ENCODE measurements at places on chromosomes 7 and 10.

GRCh38 chr10:50431133-50431532, 179.8 kb upstream of the ASAH2 start:
- DNase-seq, result no peak

DNA sequence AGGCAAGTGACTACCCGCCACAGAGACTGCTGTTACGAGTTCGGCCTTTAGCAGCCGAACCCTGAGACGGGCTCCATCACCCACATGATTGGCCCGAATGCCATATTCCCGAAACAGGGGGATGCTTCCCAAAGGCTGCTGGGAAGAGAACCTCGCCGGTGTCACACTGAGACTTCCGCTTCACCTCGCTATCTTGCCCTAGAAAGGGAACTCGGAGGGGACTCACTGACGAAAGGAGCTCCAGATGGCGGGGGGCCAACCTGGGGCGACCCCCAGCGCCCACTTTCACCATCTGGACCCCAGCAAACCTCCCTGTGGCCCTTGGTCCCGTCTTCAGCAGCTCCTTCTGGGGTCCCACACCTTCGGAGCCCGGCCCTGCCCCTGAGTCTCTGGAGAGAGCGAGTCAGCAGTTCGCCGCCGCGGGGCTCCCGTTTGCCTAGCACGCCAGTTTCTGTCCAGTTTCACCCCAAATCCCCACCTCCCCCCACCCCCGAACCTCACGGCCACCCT, 529 bp downstream of the HPS1 start:
- peak; percentile 21 for DNase-seq

- DNase-seq, result no peak
These were observed 14.8 kb downstream of the NRCAM start for GRCh38 chr7:108441392-108441955.

GRCh38 chr10:95388539-95388938, 97.7 kb upstream of the PDLIM1 start:
- no peak for DNase-seq

DNA sequence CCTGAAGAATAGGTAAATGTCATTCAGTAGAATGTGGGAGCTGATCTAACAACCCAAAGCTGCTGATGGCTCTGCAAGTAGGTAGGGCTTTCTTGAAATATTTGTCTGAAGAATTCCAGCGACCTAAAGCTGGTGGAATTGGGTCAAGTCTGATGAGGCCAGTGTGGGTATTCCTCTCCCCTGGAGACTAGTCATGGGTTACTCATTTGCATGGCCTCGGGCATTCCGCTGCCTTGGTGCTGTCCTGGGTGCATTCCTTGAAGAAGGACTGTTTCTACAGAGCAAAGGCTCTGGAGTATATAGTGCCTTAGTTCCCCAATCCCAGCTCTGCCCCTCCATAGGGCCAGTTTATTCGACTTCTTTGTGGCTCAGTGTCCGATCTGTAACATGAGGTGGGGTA, 19.2 kb downstream of the PDK4 start:
- DNase-seq, result no peak

GRCh38 chr7:116653646-116654045, 18.4 kb upstream of the MET start:
- no peak for DNase-seq

GRCh38 chr10:76318211-76318610, 886.8 kb downstream of the LRMDA start:
- no peak for DNase-seq

DNA sequence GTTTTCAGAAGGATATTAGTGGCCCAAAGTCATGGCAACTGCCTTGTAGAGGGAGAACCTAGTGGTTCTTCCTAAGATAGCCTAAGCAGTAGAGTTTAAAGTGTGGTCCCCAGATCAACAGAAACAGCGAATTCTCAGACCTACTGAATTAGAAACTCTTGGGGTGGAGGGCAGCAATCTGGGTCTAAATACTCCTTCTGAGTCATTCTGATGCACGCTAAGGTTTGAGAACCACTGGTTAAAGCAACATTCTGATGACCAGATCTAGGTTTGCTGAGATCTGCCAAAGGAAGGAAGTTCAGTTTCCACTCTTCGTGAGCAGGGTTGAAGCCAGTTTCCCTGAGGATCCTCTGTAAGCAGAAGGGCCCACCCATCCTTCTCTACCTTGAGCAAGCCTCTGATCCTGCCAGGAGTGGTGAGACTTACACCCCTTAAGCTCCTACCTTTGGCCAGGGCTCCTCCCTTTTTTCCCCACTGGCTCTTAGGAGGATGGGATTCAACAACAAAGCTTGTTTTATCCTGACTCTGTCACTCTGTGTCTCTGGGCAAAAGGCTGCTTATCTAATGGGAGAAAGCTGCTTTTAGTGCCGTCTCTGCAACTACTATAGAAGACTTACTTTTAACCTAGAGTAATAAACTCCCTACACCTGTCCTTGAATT, 26.8 kb upstream of the TRUB1 start:
- no peak for DNase-seq

DNA sequence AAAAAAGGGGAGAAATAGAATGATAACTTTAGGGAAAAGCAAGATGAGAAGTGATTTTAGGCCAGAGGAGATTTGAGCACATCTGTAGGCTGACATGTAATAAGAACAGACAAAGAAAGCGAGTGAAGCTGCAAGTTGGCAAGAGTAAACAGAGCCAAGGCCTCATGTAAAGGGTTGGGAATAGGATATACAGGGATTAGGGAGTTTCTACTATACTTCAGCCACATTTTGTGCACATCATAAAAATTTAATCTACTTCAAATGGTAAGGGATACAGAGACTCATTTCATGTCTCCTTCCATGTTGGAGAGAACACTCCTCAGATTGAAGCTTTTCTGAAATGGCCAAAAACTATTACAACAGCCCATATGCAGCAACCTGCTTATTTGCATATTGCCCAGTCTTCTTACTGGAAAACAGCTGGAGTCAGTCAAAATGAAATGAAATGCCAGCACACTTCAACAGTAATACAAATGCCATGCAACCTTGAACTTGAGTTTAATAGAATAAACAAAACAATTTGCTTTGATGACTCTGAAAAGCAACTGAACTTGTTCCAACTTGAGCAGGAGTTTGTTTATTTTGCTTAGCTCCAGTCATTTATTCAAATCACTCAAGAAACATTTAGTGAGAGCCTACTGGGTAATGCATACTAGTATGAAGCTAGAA, 49.9 kb downstream of the NRCAM start:
- no peak for DNase-seq

GRCh38 chr7:34016876-34017275, 111.5 kb downstream of the BMPER start:
- no peak for DNase-seq

DNA sequence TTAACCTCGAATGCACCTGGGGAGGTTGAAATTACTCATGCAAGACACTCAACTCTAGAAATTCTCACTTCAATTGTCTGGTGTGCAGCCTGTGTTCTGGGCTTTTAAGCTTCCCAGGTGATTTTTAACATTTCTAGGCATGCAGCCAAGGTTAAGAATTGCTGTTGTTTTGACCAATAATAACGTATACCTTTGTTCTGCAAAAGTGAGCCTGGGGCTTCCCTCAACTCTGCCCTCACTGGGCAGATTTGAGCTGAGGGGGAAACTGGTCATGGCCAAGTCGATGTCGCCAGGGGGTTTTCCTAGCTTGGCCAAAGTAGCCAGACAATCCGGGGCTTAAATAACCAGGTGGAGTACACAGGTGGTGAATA, 568 bp downstream of the PRSS2 start:
- no peak for DNase-seq

GRCh38 chr10:51103554-51104217, 29.4 kb downstream of the PRKG1 start:
- no peak for DNase-seq
